ENCODE measurements at places on chromosomes 6 and 20.

DNA sequence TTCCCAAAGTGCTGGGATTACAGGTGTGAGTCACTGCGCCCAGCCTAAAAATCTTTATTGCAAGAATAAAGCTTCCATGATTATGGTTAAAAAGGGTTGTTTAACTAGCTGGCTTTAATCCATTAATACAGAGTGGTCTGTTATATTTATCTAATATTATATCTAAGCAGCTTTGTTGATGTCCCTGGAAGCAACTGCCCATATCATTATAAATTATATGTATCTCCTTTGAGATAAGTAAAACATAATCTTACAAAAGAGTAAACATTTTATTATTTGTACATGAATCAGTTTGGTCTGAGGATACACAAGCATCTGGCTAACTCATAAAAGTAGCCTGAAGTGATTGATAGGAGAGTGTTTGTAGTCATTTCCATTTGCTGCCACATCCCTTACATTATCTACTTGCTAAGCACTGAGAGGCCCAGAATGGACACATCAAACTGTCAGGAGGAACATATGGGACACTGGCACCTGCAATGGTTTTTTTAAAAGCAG is 46.9 kb downstream of the TRAF3IP2 start:
- no peak for DNase-seq

DNA sequence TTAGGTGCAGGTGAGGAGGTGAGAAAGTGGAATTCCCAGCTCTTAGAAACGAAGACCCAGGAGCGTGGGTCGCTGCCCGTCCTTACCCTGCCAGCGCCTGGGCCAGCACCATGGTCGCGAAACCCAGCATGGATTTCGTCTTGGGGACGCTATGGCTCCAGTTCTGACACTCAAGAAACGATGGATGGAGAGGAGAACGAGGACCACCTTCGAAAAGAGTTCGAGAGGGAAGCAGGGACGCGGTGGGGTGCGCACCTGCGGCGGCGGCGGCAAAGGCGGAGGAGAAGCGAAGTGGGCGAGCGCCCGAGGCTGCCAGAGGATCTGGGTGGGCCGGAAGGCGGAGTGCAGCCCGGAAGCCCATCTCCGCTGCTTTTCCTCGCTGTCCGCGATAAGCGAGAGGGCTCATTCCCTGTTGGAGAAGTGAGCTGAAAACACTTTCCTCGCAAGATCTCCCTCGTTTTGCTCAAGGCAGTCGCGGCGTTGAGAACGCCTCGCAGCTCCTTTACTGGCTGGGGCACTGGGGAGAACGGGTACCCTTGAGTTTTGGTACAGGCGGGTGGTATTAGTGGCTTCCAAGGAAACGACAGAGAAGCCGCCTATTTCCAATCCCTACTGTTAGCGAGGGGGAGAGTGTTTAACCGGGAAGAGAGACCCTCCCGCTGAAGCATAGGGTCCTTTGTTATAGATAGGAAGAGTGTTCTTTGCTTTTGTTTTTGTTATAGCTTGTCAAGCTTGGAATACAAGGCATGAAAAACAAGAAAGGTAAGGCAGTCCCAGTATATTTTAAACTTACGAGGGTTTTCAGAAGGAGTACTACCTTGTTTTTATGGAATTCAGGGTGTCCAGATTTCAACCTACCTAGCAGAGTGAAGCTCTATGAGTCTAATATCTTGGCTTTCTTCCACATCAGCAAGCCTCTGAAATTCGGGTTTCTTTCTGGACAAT is 109.5 kb downstream of the TRIM27 start:
- DNase-seq, result no peak

- DNase-seq, result no peak
These were observed 43.0 kb downstream of the GOPC start for GRCh38 chr6:117559299-117559698.

- no peak for DNase-seq
These were observed 46.2 kb downstream of the SLC22A23 start for GRCh38 chr6:3410385-3411360.

DNA sequence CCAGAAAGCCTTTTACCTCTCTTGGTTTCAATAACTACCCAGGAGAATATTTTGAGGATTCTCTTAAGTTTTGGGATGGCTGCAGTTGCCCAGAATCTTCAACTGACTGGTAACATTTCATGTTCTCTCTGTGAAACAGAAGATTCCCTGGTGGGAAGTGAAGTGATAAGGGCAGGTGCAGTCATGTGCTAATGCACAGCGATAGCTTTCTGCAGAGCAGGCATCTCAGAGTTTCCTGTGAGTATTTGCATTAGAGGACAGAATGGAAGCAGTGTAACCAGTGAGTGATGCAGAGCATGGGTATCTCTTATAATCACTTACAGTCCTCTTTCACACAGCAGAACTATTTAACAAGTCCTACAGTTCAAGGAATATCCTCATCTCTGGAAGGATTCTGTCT is 76.1 kb downstream of the HCRTR2 start:
- no peak for DNase-seq

DNA sequence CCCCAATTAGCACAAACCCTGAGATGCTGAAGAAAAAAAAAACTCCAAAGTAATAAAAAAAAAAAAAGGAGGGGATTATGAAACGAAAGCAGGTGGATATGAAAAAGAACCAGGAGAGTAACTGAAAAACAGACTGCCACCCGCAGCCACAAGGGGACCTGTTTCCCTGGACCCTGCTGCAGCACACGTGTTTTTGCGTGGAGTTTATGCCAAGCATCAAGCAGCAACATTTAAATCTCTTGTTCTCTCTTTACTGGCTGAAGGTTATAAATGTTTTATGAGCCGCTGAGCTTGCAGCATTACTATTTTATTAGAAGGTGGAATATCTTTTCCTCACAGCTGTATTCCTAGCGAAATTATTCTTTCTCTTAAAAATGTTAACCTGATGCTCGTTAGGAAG is 131.6 kb upstream of the OLIG3 start:
- no peak for DNase-seq

- no peak for DNase-seq
These were observed 37.4 kb downstream of the HIVEP2 start for GRCh38 chr6:142907544-142907943.

DNA sequence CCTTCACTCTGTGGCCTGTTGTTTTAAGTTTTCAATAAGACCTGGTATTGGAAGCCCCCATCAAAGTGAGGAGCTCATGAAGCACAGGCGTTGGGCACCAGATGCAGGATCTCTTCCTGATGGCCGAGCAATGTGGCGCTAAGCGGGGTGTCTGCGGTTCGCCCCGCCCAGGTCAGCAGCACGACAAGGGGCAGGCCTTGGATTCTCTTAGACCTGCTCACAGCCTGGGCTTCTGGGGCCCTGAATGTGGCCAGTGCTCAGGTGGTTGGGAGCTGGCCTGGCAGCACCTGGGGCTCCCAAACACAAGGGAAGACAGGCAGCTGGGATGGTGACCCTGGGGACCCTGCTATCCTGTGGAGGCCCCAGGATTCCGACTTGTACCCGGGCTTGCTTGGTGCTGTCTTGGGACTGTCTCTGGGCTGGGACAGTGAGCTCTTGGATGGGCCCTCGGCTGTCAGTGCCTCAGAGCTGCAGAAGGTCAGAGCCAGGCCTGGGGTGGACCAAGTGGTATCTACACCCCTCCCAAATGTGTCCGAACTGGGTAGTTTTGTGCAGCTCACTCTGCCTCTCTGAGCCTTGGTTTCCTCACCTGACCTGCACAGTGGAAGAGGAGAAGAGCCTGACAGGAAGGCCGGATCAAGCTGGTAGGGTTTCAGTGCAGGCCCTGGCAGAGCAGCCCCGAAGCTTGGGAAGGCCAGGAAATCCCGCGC is 69.1 kb downstream of the PHACTR3 start:
- no peak for DNase-seq

- DNase-seq, result no peak
These were observed 293.7 kb downstream of the C6orf118 start for GRCh38 chr6:165015676-165016075.

DNA sequence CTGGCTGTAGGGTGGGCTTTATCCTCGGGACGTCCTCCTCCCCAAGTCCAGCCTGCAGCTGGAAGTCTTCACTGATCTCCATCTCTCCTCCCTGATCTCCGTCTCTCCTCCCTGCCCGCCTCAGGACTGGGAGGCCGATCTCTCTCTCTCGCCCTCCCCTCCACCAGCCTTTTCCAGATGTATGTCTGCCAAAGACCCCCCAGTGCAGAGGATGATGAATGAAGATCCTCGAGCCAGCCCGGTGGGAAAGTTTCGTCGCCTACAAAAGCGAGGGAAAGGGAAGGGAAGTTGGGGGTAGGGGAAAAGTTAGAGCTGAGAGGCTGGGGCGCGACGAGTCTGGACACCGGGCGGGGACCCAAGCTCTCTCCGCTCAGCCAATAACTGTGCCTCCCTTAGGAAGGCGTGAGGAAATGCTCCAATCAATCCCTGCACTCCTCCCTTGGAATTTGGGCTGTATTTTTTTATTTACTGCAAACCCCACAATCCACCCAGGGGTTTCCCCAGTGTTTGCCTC is 595 bp upstream of the SRF start:
- peak; percentile 84 for DNase-seq

DNA sequence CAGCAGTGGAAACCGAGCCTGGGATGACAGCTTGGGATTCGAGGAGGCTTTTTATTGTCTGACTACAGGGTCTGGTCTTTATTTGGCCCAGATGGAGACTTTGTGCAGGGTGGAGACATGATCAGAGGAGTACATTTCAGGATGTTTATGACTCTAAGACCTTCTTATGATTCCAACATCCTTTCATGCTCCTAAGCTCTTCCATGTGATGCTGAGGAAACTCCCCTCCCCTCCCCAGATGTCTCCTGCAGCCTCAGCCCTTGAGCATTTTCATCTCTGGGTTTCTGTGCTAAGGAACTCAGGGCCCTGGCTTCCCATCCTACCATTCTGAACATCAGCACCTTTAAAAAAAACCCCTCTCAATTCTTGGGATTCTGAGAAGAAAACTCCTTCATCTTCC is 186.6 kb downstream of the SOX4 start:
- no peak for DNase-seq

- no peak for DNase-seq
These were observed 93.6 kb upstream of the ADGRF1 start for GRCh38 chr6:47135772-47136171.

DNA sequence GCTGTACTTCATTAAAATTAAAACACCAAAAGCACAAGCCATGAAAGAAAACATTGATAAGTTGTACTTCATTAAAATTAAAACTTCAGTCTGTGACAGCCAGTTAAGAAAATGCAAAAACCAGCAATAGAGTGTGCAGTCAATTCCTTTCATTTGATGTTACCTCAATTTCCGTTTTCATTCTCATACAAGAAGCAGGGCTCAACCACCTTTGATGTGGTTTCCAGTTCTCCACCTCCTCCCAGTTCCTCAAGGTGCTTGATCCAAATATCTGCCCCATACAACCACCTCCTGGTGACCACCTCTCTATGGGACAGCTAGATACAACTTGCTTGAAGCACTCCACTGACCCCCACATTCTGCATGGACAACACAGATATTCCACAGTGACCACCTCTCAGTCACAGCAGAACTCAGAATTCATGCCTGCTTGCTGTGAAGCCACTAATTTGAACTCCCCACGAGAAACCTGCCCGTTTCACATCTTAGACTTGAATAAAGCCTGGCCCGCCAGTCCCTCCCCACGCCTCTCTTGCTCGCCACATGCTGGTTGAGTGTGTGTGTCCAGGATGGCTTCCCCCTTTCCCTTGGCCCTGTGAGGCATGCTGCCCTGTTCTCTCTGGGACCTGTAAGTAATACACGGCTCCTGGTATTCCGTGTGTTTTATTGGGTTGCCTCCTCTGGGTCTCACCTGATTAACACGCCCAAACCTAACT is 66.1 kb downstream of the FAM50B start:
- DNase-seq, result no peak

DNA sequence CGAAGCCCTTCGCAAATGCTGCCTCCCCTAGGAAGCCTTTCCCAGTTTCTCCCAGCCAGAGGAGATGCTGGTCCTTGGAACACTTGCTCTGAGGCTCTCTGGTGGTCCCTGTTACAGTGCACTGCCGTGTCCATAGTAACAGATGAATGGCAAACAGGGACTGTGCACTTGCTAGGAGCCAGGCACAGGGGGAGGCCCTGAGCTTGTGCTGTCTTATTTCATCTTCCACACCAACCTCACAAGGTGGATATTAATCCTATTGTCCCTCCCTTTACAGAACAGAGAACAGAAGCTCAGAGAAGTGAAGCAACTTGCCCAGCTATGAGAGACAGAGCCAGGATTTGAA is 19.0 kb downstream of the SRC start:
- no peak for DNase-seq

DNA sequence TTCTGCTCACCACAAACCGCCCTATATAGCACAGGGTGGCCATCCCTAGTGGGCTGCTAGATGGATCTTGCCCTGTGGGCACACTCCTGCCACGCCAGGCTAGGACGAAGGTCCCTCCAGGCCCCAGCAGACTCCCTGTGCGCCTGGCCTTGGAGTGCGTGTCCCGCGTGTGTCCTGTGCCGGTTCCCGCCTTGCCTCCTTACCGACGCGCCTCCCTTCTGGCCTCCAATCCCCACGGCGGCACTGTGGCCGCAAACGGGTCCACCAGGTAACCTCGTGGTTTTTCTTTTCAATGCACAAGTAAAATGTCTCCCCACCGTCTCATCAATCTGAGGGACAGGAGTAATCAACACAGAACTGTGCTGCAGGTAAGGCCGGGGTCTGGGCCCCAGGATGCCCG is 133.8 kb upstream of the PHACTR3 start:
- no peak for DNase-seq

DNA sequence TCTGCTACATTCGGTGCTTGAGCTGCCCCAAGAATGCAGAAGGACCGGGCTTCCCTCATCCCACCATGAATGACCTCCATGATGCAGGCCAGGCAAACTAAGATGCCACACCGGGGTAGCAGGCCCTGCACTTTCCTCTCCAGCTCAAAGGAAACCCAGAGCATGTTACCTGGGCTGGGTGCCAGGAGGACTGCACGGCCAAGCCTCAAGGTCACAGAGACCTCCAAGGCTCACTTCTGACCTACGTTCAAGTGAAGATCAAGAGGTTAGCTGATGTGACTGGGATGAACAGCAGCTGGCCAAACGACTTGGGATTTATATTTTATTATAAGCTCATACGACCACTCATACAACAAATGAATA is 501.8 kb downstream of the CD83 start:
- no peak for DNase-seq

DNA sequence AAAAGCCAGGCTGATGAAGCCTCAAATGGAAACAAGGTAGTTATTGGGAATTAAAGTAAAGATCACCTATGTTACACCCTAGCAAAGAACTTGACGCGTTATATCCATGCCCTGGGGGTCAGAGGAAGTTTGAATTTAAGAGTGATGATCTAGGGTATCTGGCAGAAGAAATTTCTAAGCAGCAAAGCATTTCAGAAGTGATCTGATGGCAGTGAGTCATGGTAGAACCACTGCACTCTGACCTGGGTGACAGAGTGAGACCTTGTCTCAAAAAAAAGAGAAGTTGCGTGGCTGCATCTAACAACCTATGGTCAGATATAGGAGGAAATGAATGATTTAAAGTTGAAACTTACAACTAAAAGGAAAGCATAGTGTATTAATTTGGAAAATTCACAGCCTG is 45.2 kb downstream of the SCP2D1 start:
- no peak for DNase-seq

DNA sequence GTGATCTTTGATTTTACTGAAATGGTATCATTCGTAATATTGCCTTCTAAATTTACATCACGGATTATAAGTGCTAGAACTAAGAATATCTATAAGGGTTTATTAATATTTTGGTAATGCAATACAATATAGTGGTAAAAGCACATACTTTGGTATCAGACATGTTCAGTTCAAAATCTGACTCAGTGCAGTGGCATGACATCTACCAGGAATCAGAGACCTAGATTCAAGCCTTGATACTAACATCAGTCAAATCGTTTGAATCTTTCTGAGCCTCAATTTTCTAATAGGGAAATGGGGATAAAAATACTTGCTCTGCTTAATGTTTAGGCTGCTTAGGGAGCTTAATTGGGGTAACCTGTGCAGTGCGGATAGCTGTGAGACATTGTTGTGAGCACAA is 488.0 kb downstream of the BCKDHB start:
- DNase-seq, result no peak

Data from cerebellum (tissue), 4 donors.